ENCODE measurements at places on chromosomes 1 and 21.

- DNase-seq = no peak
Measured at GRCh38 chr21:42733874-42734273, 80.5 kb downstream of the PDE9A start.

DNA sequence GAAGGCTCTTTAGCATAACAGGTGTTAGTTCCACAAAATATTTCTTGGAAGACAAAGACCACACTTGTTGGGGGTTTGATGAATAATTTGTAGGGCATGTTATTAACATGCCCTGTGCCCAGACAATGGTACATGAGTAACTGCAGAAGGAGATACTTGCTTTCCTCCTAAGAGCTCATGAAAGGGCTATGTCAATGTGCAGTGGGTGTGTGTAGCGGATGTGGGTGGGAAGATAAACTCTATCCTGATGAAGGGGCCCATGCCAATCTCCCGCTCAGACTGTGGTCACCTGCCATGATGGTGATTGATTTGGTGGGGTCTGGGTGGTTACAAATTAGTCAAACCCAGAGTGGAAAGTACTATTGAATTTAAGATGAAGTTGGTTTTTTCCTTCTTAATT lies 69.8 kb upstream of the DNAH14 start:
- no peak for DNase-seq

DNA sequence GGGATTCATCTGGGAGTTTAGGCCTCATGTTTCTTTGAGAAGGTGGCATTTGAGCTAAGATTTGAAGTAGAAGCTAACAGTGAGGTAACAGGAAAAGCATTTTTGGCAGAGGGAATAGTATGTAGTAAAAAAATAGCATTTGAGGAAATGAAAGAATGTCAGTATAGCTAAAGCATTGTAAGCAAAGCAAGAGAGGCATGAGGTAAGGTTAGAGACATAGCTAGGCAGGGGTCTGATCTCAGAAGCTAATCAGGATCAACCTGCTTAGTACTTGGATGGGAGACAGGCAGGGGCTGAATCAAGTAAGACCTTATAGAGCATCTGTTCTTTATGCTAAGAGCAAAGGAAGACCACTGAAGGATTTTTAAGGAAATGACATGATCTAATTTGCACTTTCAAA lies 4.0 kb downstream of the POLR3C start:
- no peak for DNase-seq

GRCh38 chr1:150018165-150018564 lies 7.6 kb upstream of the OTUD7B start:
- DNase-seq = no peak

DNA sequence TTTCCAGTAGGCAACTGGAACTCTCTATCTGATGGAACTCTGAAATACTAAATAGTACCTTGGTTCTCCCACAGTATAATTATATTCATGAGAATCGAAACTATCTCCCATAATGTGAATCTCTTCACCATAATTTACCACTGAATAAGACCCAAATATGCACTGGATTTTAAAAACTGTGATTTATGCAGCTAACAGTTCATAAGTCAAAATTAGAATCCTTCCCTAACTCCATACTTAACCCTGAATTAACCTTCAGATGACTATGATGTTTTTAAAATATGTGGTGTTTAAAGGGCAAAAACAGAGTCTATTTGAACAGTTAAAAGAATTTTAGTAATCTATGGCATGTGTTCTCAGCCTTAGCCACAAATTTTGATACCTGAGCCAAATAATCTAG lies 22.9 kb upstream of the SLC44A3 start:
- DNase-seq = no peak

GRCh38 chr1:228112617-228113016 lies 3.5 kb upstream of the MRPL55 start:
- DNase-seq = no peak

DNA sequence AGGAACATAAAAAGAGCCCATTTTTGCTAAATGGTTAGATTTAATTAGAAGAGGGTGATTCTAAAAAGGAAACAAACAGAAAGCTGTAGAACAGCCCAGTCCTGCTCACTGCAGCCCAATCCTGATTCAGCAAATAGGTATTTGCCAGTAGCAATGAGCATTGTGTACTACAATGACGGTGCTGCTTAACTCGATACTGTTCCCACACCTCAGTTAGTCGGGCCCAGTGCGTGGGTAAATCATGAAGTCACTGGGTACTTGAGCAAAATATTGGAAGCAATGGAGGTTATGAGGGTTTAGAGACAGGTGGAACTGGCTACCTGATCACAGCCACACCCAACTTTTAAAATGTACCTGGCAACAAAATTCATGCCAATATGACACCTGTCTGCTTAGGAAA lies 101.5 kb upstream of the ADGRL2 start:
- no peak for DNase-seq

- no peak for DNase-seq
Measured at GRCh38 chr1:34419663-34420136, 243.0 kb downstream of the C1orf94 start.

GRCh38 chr1:203628201-203629015 lies 1.8 kb downstream of the ATP2B4 start:
- no peak for DNase-seq

DNA sequence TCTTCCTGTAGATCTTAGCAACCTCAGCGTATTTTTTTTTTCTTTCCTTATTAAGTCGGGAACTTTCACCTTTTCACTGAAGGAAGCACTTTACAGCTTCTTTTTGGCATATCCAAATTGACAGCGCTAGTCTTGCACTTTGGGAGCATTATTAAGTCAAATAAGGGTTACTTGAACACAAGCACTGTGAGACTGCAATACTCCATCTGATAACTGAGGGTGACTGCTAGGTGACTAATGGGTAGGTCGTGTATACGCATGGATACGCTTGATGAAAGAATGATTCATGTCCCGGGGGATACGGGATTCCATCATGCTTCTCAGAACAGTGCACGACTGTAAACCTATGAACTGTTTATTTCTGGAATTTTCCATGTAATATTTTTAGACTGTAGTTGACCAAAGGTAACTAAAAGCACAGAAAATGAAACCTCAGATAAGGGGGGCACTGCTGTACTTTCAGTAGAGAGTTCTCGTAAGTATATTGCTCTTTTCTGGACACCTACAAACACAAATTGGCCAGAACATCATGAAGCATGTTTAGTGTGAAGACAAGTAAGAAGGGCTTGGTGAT lies 364.7 kb downstream of the SMYD3 start:
- DNase-seq = no peak

GRCh38 chr1:228090613-228091081 lies 8.1 kb downstream of the ARF1 start:
- DNase-seq = no peak

GRCh38 chr1:180594723-180595122 lies 36.0 kb downstream of the OVAAL start:
- no peak for DNase-seq

DNA sequence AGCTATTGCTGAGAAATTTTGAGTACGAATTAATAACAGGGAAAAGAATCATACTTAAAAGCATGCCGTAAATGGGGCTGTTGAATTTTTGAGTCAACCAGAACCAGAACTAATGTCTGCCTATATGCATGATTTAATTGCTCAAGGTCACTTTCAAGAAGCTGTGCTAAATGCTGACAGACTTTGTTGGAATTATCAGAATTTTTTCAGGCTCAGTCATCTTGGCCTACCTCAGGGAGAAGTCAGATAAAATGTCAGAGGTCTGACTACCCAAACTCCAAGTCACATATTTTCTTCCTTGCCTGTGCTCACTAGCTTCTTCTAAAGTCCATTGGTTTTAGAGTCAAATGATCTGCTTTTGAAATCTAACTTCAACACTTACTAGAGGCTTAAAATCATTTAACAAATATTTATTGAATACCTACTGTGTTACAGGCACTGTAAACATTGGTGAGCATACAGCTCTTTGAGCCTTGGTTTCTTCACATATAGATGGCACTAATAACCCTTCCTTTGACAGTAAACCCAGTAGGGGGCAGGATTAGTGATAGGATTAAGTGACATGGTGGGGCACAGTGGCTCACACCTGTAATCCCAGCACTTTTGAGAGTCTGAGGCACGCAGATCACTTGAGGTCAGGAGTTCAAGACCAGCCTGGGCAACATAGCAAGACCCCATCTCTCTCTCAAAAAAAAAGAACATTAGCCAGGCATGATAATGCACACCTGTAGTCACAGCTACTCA lies 121.2 kb upstream of the SLC44A3 start:
- DNase-seq = no peak

GRCh38 chr1:89912073-89912472 lies 82.8 kb upstream of the ZNF326 start:
- no peak for DNase-seq

- DNase-seq = no peak
Measured at GRCh38 chr1:64581843-64582185, 111.9 kb downstream of the CACHD1 start.

- DNase-seq = no peak
Measured at GRCh38 chr1:21511579-21512522, 2.6 kb downstream of the ALPL start.

- no peak for DNase-seq
Measured at GRCh38 chr1:160130486-160130885, 14.9 kb downstream of the ATP1A2 start.

DNA sequence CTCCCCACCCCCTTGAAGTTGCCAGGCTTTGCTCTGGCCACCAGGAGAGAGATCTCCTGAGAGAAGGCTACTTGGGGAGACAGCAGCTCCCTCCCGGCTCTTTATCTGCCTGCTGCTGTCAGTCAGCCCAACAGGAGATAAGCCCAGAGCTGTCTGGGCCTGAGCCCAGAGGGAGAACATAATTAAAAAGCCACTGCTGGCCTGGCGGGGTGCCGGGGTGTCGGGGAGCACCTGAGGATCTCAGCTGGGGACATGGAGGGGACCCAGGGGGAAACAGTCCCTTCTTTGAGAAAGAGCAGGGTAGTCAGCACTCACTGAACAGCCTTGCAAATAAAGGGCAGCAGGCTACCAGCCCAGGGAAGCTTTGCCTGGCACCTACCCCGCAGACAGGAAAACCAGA lies 17.9 kb downstream of the VWA5B1 start:
- DNase-seq = no peak

All from activated CD8-positive, alpha-beta memory T cell treated with anti-CD3 and anti-CD28 coated beads for 1 hour (primary cell).